ENCODE measurements at places on chromosomes 7 and 10.

DNA sequence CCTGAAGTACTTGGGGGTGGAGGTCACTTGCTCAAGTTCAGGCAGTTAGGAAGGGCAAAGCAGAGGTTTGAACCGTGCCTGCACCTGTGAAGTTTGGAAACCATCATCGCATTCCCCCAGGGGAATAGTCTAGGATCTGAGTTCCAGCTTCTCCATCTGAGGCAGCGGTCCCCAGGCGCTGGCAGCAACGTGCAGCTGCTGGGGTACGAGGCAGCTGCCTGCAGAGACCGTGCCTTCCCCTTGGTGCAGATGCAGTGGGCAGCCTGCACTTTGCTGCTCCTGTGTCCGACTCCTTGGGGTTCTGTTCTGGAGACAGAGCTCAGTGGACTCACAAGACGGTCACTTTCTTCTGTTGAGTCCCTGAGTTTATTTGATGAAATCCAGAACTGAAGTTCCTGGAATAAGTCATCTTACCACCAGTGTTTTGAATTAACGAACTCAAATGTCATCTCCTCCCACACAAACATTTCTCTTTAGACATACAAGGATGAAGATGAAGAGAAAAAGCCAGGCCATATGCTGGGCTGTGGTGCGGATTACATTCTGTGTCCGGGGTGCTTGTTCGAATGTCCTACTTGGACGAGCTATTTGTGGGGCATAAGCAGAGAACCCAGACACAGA, 19.9 kb upstream of the GIMAP8 start:
- DNase-seq = no peak

- no peak for DNase-seq
Observed at GRCh38 chr10:114394531-114394930, 9.8 kb downstream of the AFAP1L2 start.

- DNase-seq = no peak
Observed at GRCh38 chr10:103181244-103181643, 11.8 kb downstream of the NT5C2 start.

DNA sequence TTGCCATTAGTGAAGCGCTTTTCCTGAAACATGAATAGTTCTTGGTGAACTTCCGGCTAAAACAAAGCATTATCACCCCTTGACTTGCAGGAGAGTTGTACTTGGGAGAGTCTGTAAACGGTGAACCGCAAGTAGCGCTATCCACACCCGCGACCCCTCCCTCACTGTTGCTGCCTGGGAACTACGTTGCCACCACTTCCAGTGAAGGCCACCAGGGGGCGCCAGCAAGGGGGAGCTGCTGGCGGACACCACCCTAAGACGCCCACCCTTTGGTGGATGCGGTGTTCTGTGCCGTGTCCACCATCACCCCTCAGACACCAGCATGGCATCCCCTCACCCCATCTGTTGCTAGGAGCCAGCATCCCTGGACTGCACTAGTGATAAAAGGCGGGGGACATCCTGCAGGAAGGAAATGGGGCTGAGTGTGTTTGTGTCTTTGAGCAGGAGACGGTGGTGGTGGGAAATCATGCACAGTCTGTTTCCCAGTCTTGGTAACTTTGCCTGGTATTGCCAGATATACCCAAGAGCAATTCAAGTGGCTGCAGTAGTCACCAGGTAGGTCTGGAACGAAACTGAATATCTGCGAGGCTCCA, 298.2 kb downstream of the FRMD4A start:
- no peak for DNase-seq

GRCh38 chr10:86922553-86922961, 34.9 kb downstream of the MMRN2 start:
- no peak for DNase-seq

GRCh38 chr10:117996709-117997108, 50.0 kb downstream of the RAB11FIP2 start:
- no peak for DNase-seq

DNA sequence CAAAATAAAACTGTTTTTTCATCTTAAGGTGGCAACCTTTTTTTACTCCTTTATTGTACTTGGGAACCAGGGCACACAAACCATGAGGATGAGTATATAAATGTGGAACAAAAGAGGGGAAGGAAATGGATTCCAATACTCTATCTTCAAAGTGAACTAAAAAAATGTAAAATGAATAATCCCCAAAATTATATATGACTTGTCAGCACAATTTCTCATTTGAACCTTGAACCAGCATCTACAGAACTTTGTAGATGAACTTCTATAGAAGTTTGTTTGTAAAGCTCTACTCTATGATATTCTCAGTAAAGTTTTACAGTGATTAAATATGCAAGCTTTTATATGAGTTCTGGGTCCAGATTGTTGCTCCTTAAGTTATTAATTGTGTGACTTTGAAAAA, 218.2 kb upstream of the ETV1 start:
- no peak for DNase-seq

DNA sequence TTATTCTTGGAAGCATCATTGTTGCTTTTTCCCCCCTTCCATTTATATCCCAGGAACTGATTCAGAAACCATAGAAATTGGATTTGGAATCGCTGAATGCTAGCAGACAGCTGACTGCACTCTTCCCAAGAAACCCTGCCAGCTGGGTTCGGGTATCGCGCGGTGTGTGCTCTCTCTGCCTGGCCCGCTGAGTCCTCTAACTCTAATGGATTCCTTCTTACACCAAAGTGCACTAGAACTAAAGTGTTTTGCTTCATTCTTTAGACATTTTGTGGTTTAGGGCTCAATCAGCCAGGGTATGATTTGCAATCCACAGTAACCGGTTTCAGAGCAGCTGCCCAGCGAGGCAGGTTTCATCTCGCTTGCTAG, 92.2 kb downstream of the EGFR start:
- DNase-seq = no peak

DNA sequence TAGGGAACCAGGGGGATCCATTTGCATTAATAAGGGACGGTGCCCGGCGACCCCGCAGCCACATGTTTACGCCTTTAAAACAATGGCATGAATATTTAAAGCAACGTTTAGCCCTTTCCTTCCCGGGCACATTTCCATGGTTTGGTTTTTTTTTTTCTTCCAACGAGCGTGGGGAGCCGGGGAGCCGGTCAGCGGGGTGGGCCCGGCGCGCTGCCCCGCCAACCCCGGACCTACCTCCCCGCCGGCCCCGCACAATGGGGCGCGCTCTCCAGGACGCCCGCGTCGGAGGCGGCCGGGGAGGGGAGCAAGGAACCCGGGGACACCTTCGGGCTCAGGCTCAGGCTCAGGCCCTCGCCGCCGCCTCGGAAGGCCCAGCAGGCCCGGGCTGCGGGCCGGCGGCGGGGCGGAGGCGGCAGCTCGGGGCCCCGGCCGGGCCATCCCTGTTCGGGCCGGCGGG, 1.0 kb downstream of the SEPHS1 start:
- DNase-seq = peak; percentile 20

All from left renal pelvis (tissue), 4 donors.